Activated CD8-positive, alpha-beta memory T cell treated with anti-CD3 and anti-CD28 coated beads, Interleukin-2, amount 50 U/mL, for 48 hours (primary cell): ENCODE measurements at places on chromosomes 2 and 18.
A peak's percentile ranks its signal among the peaks of the same experiment; 100 is the strongest.

DNA sequence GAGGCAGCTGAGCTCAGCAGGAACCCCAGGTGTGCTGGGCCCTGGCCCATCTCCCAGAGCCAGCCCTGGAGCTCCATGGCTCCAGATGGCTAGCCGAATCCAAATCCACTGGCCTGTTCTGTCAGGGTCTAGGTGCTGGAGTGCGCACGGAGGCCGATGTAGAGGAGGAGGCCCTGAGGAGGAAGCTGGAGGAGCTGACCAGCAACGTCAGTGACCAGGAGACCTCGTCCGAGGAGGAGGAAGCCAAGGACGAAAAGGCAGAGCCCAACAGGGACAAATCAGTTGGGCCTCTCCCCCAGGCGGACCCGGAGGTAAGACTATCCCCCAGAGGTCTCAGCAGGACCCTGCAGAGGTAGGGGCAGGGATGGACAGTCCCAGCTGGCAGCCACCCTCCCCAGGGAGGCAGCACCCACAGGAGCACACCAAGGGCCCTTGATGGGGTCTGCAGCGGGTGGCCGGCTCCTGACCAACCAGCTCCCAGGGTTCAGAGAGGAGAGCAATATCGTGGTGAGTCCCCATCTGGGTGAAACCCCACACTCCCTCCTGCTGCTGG is 26.1 kb upstream of the PRLH start:
- no peak for DNase-seq

- no peak for DNase-seq
Measured at GRCh38 chr2:17658251-17658843, 95.3 kb downstream of the SMC6 start.

DNA sequence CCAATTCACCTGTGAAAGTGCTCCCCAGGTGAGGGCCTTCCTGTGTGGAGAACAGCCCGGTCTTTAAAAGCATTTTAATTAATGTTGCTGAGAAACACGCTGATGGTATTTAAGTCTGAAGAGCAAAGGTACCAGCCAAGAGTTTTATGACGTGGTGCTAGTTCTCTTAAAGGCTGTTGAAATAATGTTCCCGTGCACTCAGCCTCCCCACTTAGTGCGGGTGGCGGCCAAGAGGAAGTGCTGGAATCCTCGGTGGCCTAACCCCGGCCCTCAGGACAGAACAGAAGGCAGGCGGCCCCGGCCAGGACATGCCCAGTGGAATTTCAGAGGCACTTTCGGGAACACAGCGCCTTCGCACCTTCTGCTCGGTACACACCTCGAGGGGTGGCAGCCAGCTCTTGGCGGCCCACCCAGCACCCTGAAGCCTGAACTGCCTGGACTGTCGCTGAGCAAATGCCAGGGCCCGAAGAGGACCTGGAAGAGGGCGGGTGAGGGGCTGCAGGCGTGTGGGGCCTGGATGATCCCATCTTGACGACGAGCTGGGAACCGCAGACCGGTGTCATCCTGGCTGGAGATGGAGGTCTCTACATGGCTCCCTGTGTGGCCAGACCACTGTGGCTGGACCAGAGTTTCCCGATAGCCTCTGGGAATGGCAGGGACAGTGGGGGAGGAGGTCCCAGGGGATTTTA is 142.9 kb downstream of the ASB1 start:
- DNase-seq: no peak

DNA sequence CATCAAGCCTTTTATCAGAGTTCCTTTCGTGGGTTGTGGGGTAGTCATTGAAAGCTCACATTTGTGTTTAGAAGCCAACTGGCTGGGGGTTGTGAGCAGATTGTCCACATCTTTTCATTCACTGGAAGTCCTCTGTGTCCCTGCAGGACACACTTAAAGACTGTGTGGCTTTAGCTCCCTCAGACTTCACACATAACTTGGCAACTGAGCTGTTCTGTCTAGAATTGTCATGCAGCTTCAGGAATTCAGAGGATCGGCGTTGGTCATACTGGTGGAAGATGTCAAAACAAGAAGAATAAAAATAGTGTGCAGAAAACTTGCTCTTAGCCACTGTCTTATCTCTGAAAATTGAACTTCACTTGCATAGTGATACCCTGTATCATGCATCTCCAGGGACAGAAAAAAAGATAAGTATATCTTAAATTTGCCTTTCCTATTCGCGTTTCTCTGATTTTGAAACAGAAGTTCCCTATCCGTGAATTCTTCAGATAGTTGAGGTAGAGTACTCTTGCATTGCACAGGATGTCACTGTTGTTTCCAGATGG is 49.6 kb downstream of the TRAPPC12 start:
- DNase-seq: no peak

- no peak for DNase-seq
Measured at GRCh38 chr2:63790491-63790890, 51.2 kb upstream of the UGP2 start.

- DNase-seq: peak; percentile 51
Measured at GRCh38 chr2:241774419-241775222, 2.0 kb upstream of the GAL3ST2 start.

GRCh38 chr2:95068256-95068655 is 42.7 kb downstream of the MAL start:
- no peak for DNase-seq

DNA sequence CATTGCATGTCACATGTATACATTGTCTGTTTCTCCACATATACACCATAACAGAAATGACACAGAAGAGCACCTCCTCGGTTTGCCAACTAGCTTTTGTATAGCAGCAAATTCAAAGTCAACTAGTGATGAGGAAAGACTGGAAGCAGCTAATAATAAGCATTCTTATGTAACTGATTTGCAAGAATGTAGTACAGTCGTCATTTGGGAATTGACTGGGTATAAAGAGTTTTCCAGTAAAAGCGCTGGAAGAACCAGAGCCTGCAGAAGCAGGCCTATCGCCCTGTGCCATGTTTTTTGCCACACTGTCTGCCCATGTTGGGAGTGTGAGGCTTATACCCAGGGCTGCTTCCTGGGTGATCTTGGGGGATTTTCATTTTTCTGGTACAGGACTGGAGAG is 310.6 kb downstream of the GBX2 start:
- no peak for DNase-seq

GRCh38 chr2:8432706-8433336 is 249.0 kb upstream of the ID2 start:
- DNase-seq: no peak

GRCh38 chr2:26860211-26860850 is 12.4 kb downstream of the DPYSL5 start:
- no peak for DNase-seq

GRCh38 chr2:74894272-74894981 is 60.5 kb downstream of the HK2 start:
- DNase-seq: peak; percentile 43

DNA sequence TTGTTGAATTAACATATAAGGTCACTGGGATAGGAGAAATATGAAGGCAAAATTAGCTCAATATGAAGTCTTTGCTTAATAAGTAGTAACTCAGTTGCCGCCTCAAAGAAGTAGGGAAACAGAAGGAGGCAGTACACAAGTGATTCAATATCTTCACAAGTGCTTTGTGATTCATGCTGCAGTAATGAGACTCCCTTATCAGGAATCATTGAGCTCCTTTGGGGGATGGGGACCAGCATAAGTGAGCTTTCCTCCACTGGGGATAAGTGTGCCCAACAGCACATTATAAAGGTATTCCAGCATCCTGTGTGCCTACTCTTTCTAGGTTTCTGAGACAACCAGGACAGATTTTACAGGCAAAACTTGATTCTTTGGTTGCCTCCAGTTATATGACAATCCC is 323.4 kb upstream of the UBE2E3 start:
- no peak for DNase-seq

- no peak for DNase-seq
Measured at GRCh38 chr2:36425608-36426355, 70.2 kb downstream of the CRIM1 start.

DNA sequence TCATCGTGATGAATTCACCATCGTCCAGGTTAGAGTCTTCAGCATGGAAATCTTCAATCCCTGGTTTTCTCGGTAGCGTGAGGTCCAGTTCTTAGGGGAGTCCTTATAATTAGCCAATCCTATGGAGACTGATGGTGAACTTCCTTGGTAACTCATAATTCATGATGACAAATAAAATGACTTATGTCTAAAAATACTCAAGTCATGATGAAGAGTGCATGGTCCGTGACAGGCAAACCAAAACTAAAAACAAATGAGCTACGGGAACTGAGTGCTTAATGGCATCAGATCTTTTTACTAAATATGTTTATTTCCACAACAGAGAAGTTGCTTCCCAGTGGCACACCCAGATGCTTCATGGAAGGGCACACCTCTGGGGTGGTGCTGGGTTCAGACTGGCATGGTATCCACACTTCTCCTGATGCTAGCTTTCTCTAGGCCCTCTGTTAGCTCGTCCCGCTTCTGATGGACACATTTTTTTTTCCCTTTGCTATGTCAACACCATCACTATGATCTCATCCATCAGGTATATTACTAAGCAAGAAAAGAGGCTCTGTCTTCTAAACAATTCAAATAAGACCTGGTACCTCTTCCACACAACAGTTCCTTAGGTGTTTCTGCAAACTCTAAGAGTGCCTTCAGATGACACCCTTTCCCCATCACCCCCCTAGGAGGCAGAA is 92.8 kb upstream of the NEDD4L start:
- no peak for DNase-seq

GRCh38 chr2:238240757-238241711 is 1.2 kb upstream of the HES6 start:
- no peak for DNase-seq

- DNase-seq: no peak
Measured at GRCh38 chr2:223786943-223787342, 50.4 kb downstream of the AP1S3 start.

GRCh38 chr2:96926791-96927190 is 56.9 kb upstream of the SEMA4C start:
- no peak for DNase-seq

DNA sequence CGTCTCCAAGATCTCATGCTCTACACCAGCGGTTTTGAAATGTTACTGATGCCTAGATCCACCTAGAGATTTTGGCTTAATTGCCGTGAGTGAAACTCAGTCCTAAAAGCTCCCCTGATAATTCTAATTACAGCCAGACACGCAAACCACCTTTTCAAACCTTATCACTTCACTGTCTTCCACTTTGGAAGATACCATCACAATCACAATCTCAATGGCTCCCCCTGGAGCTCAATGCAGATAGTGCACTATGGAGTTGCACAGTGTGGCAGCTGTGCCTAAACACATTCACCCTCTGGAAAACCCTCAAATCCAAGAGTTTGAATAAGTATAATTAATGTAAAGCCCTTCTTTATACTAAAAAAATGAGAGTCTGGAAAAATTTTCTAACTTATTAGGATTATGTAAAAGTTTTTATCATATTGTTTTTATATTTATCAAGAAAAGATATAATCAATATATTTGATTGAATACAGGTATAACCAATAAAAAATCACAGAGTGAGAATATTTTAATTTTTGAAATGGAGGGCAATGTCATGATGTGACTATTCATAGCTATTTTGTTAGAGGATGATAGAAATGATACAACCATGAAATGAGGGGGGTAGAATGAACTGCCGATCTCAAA is 102.9 kb upstream of the SLC8A1 start:
- peak; percentile 69 for DNase-seq

DNA sequence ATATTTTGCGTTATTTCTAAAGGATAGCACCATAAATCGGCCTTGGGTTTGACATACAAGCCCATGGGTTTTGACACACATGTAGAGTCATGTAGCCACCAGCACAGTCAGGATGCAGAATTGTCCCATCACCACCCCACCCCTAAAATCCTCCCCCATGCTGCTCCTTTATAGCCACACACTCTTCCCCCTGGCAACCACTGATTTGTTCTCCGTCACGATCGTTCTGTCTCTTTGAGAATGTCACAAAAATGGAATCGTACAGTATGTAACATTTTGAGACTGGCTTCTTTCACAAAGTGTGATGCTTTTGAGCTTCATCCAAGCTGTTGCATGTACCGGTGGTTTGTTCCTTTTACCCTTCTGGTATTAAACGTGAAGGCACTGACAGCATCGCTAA is 39.1 kb downstream of the CRACDL start:
- no peak for DNase-seq

GRCh38 chr2:44244135-44244871 is 31.0 kb upstream of the SLC3A1 start:
- DNase-seq: peak; percentile 61

GRCh38 chr18:50629148-50629631 is 69.3 kb downstream of the MAPK4 start:
- DNase-seq: no peak

GRCh38 chr2:70974592-70974991 is 3.8 kb upstream of the ANKRD53 start:
- no peak for DNase-seq

DNA sequence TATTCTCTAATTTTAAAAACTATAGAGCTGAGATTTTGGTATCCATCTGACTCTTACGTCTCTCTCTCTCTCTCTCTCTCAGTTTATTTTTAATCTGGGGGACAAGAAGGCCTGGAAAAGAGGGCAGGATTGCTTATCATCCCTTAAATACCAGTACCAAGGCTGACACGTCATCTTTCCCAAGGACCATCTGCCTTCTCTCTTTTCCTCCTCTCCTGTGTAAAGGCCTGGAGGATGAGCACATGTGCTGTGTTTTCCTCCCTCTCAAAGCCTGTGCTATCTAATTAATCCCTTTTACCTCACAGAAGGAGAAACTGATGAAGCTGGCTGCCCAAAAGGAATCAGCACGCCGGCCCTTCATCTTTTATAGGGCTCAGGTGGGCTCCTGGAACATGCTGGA is 7.3 kb downstream of the IL37 start:
- DNase-seq: no peak

- DNase-seq: no peak
Measured at GRCh38 chr2:2260696-2261268, 70.3 kb downstream of the MYT1L start.

GRCh38 chr18:56982766-56983165 is 164.1 kb upstream of the BOD1L2 start:
- no peak for DNase-seq

GRCh38 chr18:56444201-56444600 is 194.2 kb downstream of the TXNL1 start:
- DNase-seq: no peak

DNA sequence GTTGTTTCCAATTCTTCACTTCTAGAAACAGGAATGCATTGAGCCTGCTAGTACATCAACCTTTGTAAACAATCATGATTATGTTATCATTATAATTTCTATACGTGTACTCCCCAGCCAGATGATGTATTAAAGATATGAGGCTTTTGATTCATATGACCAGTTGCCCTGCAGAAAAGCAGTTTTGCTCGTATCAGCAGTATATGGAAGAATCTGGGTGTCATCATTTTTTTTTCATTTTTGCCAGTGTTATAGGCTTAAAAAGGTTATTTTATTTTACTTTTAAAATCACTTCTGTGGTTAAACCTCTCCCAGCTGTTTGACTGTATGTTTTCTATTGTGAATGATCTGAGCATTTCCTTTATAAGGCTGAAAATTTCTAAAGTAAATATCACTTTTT is 471.8 kb upstream of the NRP2 start:
- DNase-seq: no peak

- DNase-seq: no peak
Measured at GRCh38 chr2:192888109-192888508, 693.4 kb upstream of the TMEFF2 start.

GRCh38 chr2:139353874-139354273 is 573.7 kb upstream of the NXPH2 start:
- no peak for DNase-seq

GRCh38 chr2:65050931-65051330 is 5.3 kb upstream of the CEP68 start:
- no peak for DNase-seq
